Activated T-cell treated with anti-CD3 and anti-CD28 coated beads, Interleukin-2, amount 50 U/mL, for 24 hours (primary cell): ENCODE measurements at places on chromosomes 3 and 15.

- DNase-seq: peak; percentile 97
Measured at GRCh38 chr3:49856181-49857005, at the start of gene TRAIP. Gene TRAIP, minus strand, starts transcription at chr3:49856564. Its CDS starts 111 bp downstream, at chr3:49856453.

DNA sequence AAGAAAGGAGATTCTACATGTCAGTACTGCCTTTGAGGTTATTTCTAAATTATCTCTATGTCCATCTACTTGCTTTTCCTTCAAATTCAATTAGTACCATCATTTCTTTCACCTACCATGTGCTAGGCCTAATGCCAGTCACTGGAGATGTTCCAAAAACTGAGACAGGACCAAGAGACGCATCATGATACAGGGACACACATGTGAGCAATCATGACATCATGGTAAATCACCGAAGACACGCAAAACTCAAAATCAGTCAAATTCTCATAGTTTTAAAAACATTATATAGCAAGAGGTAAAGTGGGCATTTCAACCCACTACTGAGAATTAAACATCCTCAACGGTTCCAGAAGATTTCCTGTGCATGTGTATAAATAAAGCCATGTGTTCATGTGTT is 95.0 kb downstream of the CD47 start:
- DNase-seq: no peak

GRCh38 chr3:34844323-34844620 is 795.1 kb upstream of the ARPP21 start:
- no peak for DNase-seq

GRCh38 chr3:130786306-130786705 is 39.7 kb upstream of the PIK3R4 start:
- no peak for DNase-seq

DNA sequence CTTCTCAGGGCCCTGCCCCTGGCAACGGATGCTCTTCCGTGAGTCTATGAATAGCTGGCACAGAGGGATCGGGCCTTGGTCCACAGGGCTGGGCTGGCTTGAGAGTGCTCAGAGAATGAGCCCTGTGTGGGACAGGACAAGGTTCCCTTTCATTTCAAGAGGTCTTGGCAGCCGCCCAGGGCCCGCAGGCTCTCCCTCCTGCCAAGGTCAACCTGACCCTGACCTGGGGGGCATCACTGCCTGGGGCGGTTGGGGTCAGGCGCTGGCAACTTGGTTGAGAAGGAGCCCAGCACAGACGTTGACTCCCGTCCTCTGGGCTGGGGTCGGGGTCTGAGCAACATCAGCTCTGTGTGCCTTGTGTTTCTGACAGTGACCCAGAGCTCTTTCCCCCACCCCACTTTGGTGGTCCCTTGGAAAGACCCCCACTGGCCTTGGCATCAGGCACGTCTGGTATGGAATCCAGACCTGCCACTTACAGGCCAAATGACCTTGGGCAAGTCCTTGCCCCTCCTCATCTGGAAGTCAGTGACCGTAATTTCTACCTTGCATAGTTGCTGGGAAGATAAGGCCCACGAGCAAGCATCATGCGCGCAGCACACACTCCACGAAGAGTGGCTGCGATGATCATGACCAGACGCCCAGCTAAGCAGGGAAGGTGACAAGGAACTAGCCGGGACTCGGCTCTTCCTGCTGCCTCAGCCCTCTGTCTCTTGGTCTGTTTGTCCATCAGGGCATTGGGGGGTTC is 36.4 kb downstream of the EPHB3 start:
- DNase-seq: no peak

DNA sequence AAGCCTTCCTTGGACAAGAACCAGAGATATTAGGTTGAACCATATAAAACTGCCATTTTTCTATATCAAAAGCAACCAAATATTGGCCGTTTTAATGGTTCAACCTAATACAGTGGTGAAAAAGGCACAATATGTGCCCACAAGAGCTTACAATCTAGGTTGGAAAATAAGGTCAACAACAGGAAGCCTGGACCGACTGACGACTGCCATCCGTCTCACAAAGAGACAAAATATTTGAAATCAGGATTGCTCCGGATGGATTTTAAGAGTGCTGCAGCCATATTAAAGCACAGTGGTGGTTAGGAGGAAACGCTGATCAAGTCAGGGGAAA is 1.4 kb downstream of the AHSG start:
- no peak for DNase-seq

GRCh38 chr3:191958980-191959671 is 498.2 kb downstream of the PYDC2 start:
- DNase-seq: no peak

DNA sequence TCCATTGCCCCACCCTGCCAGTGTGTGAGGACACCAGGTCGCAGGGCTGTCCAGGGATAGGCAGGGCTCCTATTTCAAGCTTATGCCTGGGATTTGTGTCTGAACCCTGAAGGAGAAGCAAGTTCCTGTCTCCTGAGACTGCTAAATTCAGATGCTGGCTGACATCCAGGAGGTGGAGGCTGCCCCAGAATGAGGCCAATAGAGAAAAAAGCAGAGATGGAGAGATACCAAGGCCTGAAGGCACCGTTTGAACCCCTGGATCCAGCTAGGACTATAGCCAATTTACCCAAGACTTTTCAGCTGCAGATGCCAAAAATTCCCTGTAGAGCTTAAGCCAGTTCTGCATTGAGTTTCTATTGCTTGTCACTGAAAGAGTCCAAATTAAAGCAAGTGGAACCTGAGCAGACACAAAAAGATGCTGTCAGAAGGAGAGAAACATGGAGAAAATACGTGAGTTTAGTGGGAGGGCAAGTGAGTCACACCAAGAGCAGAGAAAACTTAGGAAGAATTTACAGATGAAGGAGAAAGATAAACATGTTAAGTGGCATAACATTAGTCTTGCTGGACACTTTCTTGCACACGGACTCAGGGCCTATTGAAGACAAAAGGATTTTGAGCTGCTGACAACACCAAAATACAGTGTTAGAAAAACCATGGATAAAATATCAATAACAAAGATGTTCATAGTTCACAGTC is 148.6 kb downstream of the CNTN3 start:
- DNase-seq: no peak

GRCh38 chr3:185279587-185280138 is 25.8 kb upstream of the EHHADH start:
- DNase-seq: no peak

DNA sequence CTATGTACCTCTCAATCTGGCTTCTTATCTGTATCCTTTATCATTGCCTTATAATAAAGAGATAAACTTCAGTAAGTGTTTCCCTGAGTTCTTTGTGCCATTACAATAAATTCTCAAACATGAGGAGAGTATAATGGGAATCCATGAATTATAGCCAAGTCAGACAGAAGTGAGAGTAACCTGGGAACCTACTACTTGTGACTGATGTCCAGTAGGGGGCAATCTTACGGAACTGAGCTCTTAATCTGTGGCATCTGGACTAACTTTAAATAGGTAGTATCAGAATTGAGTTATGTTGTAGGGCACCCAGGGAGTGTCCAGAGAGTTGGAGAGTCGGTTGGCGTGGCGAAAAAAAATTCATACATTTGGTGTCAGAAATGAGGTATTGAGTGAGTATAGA is 542.6 kb downstream of the ZBBX start:
- DNase-seq: no peak

GRCh38 chr15:65258375-65259262 is 28.1 kb downstream of the PARP16 start:
- no peak for DNase-seq

- DNase-seq: peak; percentile 66
Measured at GRCh38 chr15:64460724-64461720, 644 bp downstream of the ZNF609 start.

- DNase-seq: no peak
Measured at GRCh38 chr3:21920421-21920861, 169.4 kb upstream of the ZNF385D start.

DNA sequence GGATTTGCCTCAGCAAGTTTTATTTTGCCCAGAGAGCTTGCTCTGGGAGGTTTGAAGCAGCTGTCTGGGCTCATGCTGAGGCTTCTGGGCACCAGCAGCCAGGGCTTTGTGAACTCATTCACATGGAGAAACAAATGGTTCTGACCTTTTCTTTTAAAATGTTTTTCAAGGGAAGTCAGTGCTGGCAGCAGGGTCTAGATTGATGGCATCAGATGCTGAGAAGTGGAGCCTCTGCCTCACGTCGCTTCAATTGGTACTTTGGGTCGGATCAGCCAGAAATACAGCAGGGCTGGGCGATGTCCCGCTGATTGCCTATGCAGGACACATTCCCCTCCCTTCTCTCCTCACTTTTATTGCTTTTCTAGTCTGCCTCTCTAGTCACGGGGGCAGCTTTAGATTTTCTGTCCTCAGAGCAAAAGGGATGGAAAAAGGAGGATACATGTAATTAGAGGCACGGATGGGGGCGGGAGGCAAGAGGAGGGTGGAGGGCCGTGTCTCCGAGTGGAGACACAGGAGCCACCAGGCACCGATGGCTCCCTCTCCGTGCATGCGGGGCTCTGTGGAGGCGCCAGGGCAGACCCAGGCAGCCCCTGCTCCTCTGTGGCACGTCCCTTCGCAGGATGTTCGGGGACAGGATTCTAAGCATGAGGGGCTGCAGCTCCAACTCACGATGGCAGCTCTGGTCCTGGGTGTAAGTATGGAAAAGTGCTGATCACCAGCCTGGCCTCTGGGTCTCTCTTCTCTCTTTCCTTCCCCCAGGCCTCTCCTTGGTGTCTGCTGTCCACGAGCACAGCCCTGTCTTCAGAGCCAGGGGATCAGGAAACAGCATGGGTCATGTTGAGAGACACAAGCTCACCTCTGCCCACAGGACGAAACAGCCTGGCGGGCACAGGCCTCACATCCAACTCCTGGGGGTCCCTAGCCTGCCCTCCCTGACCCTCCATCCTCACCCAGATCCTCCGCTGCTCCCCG is 116.1 kb downstream of the FAM43A start:
- no peak for DNase-seq

GRCh38 chr15:90564051-90564450 is 34.3 kb downstream of the CRTC3 start:
- no peak for DNase-seq

GRCh38 chr3:140972833-140973232 is 31.2 kb downstream of the SLC25A36 start:
- no peak for DNase-seq

DNA sequence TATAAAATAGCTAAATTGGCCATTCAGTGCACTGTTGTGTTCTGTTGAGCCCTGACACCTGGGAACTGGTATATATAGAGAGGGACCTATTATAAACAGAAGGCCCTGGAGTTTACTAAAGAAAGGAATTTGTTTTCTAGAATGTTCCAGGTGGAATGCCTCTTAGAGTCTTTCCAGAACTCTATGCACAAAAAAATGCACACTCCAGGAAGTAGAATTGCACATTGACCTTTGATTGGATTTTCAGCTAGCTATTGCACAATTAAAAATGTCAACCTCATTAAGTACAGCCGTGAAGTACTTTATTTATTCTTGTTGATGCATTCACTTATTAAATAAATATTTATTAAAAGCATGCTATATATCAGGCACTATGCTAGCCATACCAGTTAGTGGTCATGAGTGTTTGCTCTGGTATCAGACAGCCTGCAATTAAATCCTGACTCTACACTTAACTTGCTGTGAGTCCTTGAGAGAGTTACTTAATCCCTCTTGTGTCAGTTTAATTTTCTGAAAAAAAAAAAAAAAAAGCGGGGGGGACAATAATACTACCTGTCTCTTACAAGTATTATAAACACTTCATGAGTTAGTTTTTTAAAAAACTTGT is 40.8 kb downstream of the NDUFB4 start:
- DNase-seq: no peak

DNA sequence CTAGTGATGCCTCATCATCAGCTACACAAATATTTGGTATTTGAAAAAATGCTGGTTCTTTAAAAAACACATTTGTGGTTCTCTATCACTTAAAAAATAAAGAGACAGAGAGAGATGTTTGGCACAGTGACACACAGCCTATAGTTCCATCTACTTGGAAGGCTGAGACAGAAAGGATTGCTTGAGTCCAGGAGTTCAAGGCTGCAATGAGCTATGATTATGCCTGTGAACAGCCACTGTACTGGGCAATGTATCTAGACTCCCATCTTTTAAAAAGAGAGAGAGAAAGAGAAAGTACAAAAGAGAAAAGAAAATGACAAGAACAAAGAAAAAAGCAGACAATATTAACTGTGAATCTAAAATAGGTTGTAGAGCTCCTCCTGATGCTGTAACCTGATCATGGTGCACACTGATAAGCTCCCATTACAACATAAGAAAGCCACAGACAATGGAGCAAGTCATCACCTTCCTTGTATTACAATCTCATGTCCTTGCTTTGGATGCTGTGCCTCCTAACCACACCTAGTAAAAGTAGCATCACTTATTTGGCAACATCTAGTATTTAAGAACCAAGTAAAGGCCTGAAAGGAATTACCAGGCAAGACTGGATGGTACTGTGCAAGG is 31.7 kb upstream of the MAP4 start:
- no peak for DNase-seq

DNA sequence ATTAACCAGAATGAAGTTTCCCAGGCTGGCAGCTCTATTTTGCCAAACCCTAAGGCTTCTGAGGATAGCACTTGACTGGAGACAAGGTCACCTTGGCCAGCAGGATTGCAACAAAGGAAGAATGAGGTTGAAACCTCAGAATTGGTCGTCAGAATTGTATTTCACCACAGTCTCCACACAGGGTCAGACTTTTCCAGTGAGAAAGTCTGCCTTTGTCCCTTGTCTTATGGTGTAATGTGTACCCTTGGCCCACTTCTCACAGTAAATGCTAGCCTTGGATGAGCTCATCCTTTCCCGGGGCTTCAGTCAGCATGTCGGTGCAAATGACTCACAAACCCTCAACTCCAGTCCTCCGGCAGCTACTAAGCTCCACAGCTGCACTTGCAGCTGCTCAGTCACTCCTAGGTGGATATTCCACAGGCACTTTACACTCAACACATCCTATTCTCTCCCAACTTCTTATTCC is 19.7 kb downstream of the SSR3 start:
- DNase-seq: no peak

DNA sequence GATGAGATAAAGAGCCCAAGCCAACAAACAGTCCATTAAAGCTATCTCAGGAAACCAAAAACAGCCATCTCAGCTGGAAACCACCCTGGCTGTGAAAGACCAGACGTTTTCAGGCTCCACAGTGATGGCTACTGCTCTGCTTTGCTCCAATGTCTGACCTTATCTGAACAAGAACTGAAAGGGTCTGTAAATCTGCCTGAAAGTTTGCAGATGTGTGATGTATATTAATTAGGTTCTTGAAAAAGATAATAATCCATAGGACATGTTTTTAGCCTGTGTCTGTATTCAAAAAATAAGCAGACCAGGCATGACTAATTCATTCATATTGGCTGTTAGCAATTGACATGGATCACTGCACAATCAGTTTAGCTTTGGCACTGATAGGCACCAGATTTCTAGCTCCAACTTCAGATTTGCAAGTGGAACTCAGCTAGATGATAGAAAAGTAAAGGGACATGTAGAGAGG is 611.4 kb upstream of the NAALADL2 start:
- no peak for DNase-seq
